Left colon (tissue), 2 donors: ENCODE measurements at places on chromosomes 2 and 18.

DNA sequence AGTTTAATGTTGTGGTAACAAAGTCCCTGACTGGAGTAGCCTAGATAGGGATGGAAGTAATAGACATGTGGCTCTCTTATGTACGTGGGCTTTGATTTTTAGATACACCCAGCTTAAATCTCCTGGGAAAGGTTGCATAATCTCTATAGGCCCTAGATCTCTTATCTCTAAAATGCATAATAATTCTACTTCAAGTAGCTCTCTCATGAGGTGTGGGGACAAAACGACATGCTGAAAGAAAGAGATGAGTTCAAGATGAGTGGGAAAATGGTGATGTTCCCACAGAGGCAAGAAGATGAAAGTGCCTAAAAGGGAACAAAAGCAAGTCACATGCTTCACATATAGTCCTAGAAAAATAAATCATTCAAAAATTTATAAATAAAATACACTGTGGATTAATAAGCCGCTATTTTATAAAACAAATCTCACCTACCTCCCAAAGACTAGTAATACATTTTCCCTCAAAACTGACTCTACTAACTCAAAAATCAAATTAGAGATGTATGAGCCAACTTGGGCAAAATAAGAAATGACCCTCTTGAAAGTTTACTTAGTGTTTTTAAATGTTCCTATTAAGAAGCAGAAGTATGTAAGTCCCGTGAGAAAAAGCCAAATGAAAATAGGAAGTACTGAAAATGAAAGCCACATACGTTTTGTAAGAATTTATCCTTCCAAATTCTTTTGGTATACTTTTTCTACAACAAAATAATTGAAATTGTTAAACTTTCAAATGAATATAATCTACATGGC lies 148.2 kb upstream of the ITGA4 start:
- no peak for DNase-seq

- no peak for DNase-seq
Measured at GRCh38 chr2:63977904-63978303, 41.3 kb downstream of the VPS54 start.

GRCh38 chr2:237113026-237113795 lies 27.5 kb downstream of the COPS8 start:
- no peak for DNase-seq

GRCh38 chr2:20674974-20675679 lies 8.2 kb downstream of the GDF7 start:
- no peak for DNase-seq

DNA sequence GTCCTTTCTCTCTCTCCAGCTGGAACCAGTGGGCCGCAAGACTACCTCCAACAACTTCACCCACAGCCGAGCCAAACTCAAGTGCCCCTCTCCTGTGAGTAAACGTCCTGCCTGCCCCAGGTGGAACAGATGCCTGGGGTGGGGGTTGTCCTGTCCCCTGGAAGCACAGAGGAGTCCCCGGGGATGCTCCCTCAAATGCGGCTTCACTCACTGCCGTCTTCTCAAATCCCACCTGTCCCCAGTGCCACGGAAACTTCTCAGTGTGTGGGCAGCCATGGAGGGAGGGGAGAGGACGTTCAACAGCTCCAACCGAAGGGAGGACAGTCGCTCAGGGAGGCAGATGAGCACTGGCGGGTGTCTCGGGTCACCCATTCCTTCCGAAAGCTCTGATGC lies 110.7 kb upstream of the PPP1CB start:
- no peak for DNase-seq

GRCh38 chr2:119158563-119159347 lies at the start of gene C1QL2:
Gene C1QL2, minus strand, starts transcription at chr2:119158751. Its CDS starts 482 bp downstream, at chr2:119158269.
- no peak for DNase-seq

GRCh38 chr18:3798032-3798431 lies 348.1 kb downstream of the TGIF1 start:
- DNase-seq: no peak
